Smooth muscle cell of the pulmonary artery (primary cell): ENCODE measurements at places on chromosomes 7 and 10. TPM values are rescaled to one million over a fixed set of nuclear protein-coding genes. Genes with fewer than 3 reads are reported as not detected.

The OR6B1 gene
- total RNA-seq = not detected in 2 replicates

The IQUB gene
- total RNA-seq = 0.63 and 0.85 TPM in 2 replicates

The CCM2 gene
- total RNA-seq = 54.4 and 63.4 TPM in 2 replicates

The AKR1C8 gene
- not detected in 2 replicates for total RNA-seq

The TLX1 gene
- total RNA-seq = not detected in 2 replicates

The GNGT1 gene
- total RNA-seq = not detected in 2 replicates

The ZNF425 gene
- 2.5 and 3.7 TPM in 2 replicates for total RNA-seq

The TMEM270 gene
- total RNA-seq = not detected in 2 replicates

The TNS3 gene
- total RNA-seq = 74.0 and 99.2 TPM in 2 replicates

The GRM3 gene
- total RNA-seq = not detected in 2 replicates

The AGAP6 gene
- 2.9 and 4.0 TPM in 2 replicates for total RNA-seq

The FRMPD2 gene
- total RNA-seq = 0.20 TPM in 1 of 2 replicates, not detected in the other

The EXOC6 gene
- 7.9 and 76.9 TPM in 2 replicates for total RNA-seq

The AOC1 gene
- total RNA-seq = not detected in 2 replicates

The KCNH2 gene
- total RNA-seq = 0.13 and 0.79 TPM in 2 replicates

The HOXA11 gene
- 0.13 TPM in 1 of 2 replicates, not detected in the other for total RNA-seq

The INA gene
- total RNA-seq = 0.33 and 1.3 TPM in 2 replicates
